Activated T-cell treated with anti-CD3 and anti-CD28 coated beads, Interleukin-2, amount 50 U/mL, for 48 hours (primary cell): ENCODE measurements at places on chromosomes 5 and 9.

- no peak for DNase-seq
Observed at GRCh38 chr9:129656795-129657390, 8.6 kb upstream of the PRRX2 start.

- DNase-seq = no peak
Observed at GRCh38 chr5:94910721-94911120, 292.3 kb downstream of the SLF1 start.

GRCh38 chr9:38084556-38084880, 15.5 kb upstream of the SHB start:
- DNase-seq = no peak

DNA sequence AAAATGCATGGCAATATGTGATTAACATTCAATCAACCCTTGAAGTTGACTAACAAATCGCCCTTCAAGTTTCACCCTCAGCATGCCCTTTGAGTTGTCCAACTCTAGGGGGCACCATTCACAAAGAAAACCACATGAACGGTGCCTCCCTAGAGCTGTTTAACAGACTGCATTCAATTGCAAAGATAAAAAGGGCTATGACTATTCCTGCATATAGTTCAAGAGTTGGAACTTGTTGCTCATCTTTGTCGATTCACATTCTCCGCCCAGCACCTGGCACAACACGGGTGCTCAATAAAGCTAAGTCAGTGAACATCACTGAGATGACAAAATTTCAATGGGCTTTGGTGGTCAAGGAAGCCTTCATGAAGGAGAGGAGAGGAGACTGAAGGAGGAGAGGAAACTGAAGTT, 69.6 kb upstream of the SLC30A5 start:
- no peak for DNase-seq

DNA sequence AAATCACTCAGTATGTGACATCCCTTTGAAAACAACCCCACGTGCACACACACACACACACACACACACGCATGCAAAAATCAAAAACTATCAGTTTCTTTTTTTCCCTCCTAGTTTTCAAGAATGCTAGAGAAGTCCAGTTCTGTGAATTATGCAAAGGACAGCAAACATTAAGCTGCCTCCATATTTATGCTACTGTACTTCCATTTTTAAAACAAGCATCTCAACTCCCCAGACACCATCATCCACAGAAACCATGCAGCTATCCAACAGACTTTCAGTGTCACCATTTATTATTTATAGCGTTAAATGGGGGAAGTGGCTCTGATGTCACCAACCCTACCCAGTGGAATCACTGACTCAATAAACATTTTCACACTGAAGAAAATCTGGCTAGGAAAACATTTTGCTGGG, 1.6 kb downstream of the FBXW11 start:
- peak; percentile 30 for DNase-seq

DNA sequence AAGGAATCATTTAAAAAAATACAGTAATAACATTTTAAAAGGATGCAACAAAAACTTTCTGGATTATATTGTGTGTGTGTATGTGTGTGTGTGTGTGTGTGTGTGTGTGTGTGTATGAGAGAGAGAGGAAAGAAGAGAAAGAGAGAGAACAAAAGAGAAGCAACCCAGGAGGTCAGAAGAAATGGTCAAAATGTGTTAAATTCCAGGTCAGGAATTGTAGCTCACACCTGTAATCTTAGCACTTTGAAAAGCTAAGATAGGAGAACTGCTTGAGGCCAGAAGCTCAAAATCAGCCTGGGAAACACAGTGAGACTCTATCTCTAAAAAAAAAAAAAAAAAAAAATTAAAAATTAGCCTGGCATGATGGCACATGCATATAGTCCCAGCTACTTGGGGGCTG, 311.8 kb upstream of the CDH12 start:
- no peak for DNase-seq

DNA sequence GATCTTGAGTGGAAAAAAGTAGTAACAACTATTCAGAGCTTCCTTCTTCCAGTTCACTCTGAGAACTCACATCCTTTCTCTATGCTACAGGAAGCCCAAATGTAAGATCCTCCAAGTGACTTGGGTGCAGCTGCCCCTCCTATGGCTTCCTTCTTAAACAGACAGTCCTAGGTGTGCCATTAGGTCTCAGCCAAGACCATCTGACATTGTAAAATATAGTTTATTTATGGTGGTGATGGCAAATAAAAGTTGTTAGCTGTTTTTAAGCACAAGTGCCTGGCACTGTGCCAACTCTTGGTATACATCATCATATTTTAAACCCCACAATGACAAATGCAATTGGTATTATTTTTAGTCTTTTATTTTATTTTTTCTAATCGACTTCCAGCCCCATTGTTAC, 58.1 kb downstream of the TMEM252 start:
- DNase-seq = no peak

DNA sequence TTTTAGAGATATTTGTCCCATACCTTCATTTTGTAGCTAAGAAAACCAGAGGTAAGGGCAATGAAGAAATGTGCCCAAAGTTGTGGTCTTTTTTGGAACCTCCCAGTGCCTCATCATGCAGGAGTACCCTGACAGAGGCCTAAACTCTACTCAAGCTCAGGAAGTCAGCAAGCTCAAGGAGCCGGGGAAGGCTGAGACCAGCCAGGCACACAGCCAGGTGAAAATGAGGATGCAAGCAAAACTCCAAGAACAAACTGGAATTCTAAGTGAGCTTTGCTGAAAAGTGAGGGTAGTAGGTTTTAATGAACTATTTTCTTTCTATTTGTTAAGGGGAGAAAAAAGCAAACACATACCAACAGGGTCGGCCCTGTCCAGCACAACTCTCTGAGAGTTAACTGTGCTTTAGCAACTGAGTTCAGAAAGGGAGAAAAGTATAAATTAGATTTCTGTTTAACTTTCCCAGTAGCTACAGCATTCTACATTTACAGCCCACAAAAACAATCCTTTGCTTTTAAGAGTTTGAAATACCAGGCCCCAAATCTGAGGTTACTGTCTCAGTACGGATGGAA, 146.4 kb downstream of the GNAQ start:
- no peak for DNase-seq

DNA sequence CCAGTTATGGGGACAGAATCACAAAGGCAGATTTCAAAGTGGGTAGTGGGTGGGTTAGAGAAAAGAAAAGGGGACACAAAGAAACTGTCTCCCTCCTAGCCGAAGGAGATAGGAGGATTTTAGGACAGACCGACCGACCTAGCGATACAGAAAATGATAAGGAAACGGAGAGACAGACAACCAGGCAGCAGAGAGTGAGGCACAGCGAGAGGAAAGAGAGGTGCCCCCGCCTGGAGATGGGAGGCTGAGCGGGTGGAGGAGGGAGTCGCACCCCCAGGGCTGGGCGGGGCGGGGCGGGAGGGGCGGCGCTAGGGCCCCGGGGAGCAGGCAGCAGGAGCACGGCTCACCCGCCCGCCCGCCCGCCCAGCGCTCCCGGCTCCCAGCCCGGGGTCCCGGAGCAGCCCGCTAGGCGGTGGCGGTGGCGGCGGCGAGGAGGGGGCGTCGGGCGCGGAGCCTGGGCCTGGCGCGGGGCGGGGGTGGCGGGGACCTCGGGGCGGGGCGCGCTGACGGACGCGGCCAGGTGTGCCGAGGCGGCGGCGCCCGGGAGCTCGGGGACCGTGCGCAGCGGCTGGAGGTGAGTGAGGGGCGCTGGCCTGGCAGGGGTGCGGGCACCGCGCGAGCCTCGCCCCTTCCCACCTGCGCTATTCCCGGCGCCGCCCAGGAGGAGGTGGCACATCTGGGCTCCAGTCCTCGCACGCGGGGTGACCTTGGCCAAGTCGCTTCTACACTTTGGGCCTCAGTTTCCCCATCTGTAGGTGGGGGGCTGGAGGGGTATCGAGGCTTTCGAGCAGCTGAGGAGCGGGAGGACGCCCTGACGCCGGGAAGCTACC, 15.9 kb upstream of the SYNPO start:
- peak; percentile 32 for DNase-seq

- no peak for DNase-seq
Observed at GRCh38 chr5:151042453-151043093, 22.2 kb downstream of the GPX3 start.

- DNase-seq = no peak
Observed at GRCh38 chr5:103340717-103341388, 82.3 kb downstream of the MACIR start.

DNA sequence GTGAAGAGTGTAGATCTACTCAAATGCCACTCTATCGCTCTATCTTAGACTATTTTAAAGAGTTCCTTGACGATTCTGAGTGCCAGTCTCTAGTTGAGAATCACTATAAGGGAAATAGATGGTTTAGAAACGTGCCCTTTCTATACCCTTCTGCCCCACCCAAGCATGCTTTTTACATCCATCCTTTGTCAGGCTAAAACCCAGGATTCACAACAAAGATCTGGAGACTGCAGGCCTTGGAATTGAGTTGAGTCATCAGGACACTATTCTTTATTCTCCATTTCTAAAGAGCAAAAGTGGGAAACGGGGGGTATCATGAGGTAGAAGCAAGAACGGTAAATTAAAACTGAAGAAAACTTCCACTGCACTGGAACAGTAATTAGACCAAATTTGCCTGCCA, 48.7 kb downstream of the ELAVL2 start:
- no peak for DNase-seq

DNA sequence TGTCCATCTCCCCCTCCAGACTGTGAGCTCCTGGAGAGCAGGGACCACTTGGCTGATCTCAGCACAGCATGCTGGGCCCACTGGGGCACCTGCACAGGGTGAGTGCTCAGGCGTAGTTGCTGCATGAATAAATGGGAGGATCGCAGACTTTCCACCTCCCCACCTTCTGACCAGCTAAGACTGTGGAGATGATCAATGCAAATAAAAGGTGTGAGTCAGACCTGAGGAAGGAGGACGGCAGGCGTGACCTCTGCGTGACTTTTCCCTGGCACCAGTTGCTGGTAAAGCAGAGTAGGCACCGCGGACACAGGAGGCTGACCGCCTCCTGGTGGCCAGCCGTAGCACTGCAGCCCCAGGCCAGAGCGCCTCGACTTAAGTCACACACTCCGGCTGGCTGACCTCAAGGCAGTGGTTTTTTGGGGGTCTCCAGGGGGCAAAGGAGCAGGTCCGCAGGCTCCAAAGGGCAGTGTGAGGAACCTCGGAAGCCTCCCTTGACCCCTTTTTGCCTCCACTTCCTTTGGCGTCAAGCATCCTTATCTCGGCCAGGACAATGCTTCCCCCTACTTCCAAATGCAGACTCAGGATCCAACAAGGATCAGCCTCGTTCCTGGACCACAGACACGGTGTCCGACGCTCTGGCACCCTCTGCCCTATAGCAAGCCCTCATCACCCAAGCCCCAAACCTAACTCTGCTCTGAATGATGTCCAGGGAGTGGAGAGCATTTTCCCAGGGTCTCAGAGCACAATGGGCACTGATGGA, 12.7 kb upstream of the TDRD7 start:
- peak; percentile 83 for DNase-seq

- no peak for DNase-seq
Observed at GRCh38 chr5:144731786-144732185, 561.1 kb downstream of the KCTD16 start.

GRCh38 chr5:168948746-168949145, 352.2 kb downstream of the SLIT3 start:
- no peak for DNase-seq

DNA sequence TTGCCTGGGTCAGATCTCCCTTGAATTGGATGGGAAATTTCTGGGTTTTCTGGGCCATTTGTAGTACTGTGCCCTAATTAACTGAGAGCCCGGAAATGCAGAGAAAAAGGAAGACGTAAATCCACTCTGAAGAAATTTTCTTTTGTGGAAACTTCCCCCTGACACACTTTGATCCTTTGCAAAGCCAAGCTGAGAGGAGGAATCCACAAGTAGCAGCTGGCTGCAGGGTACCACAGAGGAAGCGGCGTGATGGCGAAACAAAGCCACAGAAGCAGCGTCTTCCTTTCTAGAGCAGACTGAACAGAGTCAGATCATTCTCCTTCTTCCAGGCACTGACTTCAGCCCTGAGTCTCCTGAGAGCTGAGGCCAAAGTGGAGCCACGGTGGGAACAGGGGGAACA, 47.1 kb upstream of the ZNF354A start:
- no peak for DNase-seq

- DNase-seq = no peak
Observed at GRCh38 chr5:167964529-167964928, 326.9 kb upstream of the WWC1 start.

- no peak for DNase-seq
Observed at GRCh38 chr5:146466521-146467349, 19.6 kb downstream of the TCERG1 start.

GRCh38 chr9:127683723-127684122, 23.1 kb upstream of the CFAP157 start:
- no peak for DNase-seq

GRCh38 chr5:157047898-157048297, 11.0 kb downstream of the HAVCR1 start:
- DNase-seq = no peak

DNA sequence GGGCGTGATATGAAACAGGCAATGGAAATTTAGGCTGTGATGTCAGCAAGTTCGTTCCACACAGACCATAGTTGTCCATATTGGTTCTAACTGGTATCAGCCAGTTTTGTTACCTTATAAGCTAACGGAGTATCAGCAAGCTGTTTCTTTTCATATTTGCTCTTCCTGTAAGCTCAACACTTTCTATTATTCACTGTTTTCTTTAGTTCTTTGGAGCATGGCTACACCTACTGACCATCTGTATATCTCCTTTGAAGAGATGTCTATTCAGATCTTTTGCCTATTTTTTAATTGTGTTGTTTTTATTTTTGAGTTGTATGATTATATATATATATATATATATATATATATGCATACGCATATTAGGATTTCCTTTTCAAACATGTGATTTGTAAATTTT, 1057.2 kb upstream of the CDH10 start:
- DNase-seq = no peak

DNA sequence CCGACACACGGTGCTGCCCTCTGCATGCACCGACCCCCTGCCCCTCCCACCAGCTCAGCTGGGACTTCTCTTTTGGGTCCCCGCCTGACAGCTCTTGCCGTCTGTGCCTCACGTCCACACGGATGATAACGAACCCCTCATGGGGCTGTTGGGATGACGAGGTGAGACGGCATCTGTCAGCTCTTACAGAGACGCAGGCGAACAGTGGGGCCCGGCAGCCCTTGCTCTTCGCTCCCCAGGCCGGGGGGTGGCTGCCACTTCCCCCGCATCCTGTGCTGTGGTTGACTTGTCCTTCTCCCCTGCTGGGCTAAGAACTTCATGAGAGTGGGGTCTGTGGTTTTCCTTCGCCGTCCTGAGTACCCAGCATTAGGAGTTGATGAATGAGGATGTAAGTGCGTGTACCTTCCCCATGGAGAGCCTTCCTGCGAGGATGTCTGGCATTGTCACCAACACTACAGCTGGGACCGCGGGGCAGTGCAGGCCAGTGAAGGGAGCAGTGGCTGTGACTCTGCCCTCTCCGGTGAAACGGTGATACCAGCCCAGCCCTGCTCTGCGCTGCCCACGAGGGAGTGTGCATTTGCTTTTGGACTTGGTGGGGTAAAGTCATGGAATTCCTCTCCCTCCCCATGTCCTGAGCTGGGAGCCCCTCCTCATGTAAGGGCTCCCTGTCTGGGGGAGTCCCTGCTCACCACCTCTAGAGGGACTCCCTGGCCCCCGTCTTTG, 23.2 kb downstream of the HK3 start:
- DNase-seq = no peak

GRCh38 chr9:116087751-116088194, 65.8 kb upstream of the PAPPA start:
- no peak for DNase-seq
